ENCODE measurements at places on chromosomes 5 and 9.

- no peak for DNase-seq
Measured at GRCh38 chr9:99135456-99135855, 30.5 kb downstream of the TGFBR1 start.

DNA sequence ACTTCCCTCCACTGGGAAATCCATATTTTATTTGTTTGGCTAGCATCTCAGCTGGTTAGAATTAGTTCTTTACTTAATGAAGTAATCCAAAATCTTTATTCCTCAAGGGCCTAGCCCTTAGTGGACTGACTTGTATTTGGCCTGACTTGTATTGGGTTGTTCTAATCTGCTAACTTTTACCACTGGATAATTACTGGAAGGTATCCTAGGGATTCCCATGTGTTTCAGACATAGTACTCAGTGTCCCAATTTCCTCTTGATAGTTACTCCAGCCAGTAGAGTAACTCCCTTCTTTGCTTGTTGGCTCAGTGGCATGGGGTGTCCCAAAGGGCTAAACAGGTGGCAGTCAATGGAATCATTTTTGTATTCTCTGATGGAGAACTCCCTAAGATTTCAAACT lies 156.0 kb downstream of the DCP2 start:
- DNase-seq = no peak

DNA sequence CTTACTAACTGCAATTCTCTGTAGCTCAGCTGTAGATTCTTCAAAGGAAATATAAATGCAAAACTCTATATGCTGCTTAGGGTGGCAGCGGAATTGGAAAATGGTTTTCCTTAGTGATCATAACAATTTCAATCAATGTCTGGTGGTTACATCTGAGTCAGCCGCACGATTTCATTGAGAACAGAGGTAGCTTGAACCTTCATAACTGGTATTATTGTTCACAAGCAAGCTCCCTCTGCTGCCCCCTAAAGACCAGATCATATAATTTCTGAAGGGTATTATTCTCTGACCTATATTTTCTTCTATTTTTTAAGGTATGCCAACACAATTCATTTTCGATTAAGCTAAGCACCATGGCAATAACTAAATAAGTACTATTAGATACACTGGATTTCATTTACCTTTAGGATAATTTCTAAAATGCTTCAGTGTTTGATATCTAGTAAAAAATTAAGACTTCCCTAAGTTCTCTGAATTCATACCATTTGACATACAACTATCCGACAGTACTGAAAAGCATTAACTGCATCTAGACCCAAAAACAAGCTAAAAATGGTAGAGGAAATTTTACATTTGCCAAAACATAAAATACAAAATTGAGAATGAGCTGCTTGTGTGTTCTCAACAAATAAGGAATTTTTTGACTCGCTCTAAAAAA lies 181.1 kb upstream of the SPEF2 start:
- DNase-seq = peak; percentile 59

GRCh38 chr9:26331223-26331622 lies 561.4 kb downstream of the CAAP1 start:
- no peak for DNase-seq

- DNase-seq = no peak
Measured at GRCh38 chr9:37491939-37492338, 6.2 kb downstream of the POLR1E start.

GRCh38 chr5:522899-523440 lies 1.3 kb downstream of the SLC9A3 start:
- DNase-seq = no peak

DNA sequence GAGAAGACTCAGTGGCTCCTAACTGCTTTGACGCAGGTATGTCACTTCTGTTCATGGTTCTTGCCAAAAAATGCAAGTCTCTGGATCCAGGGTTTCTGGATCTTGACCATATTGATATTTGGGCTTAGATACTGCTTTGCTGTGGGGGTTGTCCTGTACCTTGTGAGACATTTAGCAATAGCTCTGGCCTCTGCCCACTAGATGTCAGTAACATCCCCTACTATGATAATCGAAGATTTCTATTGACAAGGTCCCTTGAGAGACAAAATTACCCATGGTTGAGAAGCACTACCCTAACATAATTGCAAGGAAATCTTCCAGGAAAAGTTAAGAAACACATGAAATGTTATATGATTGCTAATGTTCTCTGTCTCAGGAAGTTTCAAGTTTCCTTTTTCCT lies 285.4 kb downstream of the TMEM232 start:
- peak; percentile 20 for DNase-seq

GRCh38 chr5:132773601-132774355 lies 3.3 kb downstream of the SEPTIN8 start:
- no peak for DNase-seq

DNA sequence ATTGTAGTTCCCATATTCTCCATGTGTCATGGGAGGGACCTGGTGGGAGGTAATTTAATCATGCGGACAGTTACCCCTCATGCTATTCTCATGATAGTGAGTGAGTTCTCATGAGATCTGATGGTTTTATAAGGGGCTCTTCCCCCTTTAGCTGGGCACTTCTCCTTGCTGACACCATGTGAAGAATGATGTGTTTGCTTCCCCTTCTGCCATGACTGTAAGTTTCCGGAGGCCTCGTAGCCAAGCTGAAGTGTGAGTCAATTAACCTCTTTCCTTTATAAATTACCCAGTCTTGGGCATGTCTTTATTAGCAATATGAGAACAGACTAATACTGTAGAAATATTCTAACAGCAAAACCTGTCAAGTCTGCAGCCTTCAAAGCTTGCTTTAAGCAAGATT lies 293.2 kb downstream of the CTNND2 start:
- no peak for DNase-seq

GRCh38 chr5:132714456-132715307 lies 22.7 kb downstream of the KIF3A start:
- peak; percentile 76 for DNase-seq

DNA sequence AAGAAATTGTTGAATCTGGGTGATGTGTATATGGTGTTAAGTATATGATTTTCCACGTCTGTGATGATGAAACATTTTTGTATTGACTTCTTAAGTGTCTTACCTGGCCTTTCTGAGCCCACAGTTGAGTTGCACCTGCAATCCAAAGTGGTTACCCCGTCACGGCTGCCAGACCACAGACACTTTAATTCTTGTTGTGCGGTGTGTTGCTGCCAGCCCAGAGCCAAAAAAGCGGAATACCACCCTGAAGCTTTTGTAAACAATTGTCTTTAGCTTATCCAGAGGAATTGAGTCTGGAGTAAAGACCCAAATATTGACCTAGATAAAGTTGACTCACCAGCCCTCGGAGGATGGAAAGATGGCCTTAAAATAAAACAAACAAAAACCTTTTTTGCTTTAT lies 35.1 kb downstream of the MTAP start:
- DNase-seq = no peak

- DNase-seq = peak; percentile 62
Measured at GRCh38 chr9:34403554-34404380, 27.1 kb upstream of the MYORG start.

GRCh38 chr5:6488021-6488420 lies 39.4 kb downstream of the UBE2QL1 start:
- DNase-seq = peak; percentile 20

DNA sequence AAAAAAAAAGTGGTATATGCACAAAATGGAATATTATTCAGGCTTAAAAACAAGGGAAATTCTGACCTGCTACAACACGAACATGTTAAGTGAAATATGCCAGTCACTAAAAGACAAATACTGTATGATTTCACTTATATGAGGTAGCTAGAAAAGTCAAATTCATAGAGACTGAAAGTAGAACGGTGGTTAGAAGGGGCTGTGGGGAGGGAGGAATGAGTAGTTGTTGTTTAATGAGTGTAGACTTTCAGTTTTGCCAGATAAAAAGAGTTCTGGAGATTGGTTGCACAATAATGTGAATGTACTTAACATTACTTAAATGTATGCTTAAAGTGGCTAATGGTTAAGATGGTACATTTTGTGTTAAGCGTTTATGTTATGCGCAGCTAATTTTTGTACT lies 79.5 kb upstream of the IL12B start:
- DNase-seq = peak; percentile 82

- no peak for DNase-seq
Measured at GRCh38 chr9:126880226-126880946, 19.9 kb downstream of the ZBTB34 start.
